ENCODE measurements at places on chromosomes 11 and 22.

DNA sequence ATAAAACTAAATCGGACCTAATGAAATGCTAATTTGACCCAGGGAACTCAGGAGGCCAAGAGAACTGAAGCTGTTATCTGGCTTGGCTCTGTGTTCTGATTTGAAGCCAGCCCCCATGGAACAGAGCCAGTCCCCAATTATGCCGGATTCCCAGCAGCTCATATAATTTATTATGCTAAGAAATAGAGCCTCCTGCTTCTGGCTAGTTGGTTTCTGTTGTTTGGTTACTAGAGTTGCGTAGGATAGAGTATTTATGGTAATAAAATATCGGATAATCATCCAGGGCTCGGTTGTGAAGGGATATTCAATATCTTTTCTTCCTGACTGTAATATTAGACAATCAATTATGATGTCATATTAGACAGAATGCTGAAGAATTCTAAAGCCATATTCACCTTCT is 120.4 kb upstream of the TTC12 start:
- DNase-seq = no peak

GRCh38 chr22:24413736-24414385 is 13.5 kb upstream of the ADORA2A start:
- no peak for DNase-seq

GRCh38 chr11:749731-750130 is 2.5 kb downstream of the TALDO1 start:
- no peak for DNase-seq

DNA sequence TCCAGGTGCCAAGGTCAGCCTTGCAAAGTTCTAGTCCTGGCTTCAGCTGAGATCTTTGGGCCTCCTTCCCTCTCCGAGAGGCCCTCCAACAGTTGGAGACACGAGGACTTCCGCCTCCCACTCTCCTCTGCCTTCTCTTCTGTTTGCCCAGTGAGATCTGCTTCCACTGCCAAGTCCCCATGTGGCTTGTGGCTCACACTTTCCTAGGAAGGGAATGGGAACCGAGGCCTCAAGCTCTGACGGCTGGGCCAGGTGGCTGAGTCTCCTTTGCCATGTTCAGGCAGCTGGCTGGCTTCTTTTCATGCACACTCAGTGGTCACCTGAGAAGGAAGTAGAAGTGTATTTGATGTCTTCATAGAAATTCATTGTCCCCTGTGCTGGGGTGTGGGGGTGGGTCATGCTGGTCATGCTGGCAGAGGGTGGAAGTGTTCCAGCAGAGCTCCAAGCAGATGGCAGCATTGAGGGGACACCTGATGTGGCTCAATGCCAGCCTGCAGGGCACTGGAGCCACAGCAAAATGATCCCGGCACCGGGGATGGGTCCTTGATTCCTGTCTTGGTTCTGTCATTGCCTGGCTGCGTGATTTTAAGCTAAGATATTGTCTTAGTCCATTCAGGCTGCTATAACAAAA is 130.4 kb downstream of the ADAMTS15 start:
- DNase-seq = no peak

- DNase-seq = no peak
Measured at GRCh38 chr11:102761646-102762238, 18.7 kb downstream of the MMP10 start.

- peak; percentile 25 for DNase-seq
Measured at GRCh38 chr11:130522284-130522961, 74.0 kb downstream of the ADAMTS15 start.

GRCh38 chr11:61541598-61541997 is 33.0 kb downstream of the LRRC10B start:
- peak; percentile 79 for DNase-seq

DNA sequence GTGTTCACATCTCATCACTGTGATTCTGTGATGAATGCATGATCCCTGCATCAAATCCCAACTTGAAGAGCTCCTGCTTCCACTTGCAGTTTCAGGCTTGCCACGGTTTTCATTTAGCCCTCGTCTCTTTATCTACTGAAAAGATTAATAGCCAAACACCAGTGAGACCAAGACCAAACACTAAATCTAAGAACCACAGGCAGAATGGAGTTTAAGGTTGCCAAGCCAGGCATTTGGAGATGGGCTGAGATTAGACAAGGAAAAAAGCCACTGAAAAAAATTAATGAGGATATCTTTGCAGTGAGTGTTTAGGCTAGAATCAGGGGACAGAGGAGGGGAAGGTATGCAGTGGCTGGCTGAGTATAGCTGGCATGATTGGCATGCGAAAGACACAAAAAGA is 227.2 kb upstream of the BLID start:
- no peak for DNase-seq

- no peak for DNase-seq
Measured at GRCh38 chr11:118319337-118319707, 14.8 kb downstream of the CD3E start.

GRCh38 chr22:49866646-49867045 is 13.0 kb downstream of the ZBED4 start:
- DNase-seq = no peak

DNA sequence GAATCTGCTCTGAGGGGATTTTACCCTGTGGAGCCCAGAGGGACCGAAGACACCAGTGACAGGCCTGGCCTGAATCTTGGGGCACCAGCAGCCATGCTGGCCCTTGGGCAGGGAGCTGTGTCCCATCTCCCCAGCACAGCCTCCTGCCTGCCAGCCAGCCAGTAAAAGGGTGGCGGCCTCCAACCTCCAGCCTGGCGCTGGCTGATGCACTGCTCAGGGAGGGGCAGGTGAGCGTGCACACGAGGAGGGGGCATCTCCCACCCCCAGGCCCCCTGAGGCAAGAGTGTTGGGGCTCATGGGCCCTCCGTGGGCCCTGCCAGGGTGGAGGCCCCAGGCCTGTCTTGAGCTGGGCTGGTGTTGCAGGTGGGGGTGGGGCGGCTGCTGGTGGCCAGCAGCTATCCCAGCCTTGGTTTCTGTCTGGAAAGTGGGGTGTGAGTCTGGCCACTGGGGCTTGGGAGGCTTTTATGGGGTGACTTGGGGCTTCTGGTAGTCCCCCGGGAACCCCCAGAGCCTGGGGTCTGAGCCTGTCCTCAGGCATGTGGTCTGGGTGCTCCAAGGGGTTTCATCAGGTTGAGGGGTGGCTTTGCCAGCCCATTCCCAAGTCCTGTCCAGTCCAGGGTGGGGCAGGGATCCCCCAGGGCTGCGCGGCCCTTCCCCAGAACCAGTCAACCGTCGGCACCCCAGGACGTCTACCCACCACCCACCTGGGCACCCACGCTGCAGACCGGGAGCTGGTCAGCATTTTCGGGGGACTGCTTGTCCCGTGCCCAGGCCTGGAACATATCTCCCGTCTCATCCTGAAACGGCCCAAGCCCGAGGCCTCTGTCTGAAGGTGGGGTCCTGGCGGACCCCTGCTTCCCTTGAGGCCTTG is 17.8 kb downstream of the TSPAN4 start:
- DNase-seq = no peak

- no peak for DNase-seq
Measured at GRCh38 chr11:16873289-16873688, 134.8 kb downstream of the C11orf58 start.

GRCh38 chr11:73236205-73236765 is 18.2 kb downstream of the P2RY2 start:
- no peak for DNase-seq

DNA sequence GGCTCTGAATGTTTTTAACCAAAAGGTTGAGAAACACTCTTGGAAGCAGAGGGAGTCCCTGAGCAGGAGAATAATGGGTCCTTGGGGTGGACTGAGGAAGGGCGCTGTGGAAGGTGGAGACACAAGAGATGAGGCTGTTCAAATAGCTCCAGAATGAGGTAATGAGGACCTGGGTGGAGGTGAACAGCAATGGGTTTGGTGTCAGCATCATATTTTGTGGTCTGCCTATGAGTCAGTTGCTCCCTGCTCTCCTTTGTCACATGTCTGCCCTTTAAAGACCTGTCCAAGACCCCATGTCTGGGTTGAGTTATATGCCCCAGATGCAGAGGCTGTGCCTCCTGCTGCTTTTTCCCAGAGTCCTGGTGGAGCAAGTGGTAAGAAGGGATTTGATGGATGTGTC is 113.6 kb downstream of the BARX2 start:
- no peak for DNase-seq

- DNase-seq = no peak
Measured at GRCh38 chr22:45413013-45413367, 409 bp downstream of the SMC1B start.

DNA sequence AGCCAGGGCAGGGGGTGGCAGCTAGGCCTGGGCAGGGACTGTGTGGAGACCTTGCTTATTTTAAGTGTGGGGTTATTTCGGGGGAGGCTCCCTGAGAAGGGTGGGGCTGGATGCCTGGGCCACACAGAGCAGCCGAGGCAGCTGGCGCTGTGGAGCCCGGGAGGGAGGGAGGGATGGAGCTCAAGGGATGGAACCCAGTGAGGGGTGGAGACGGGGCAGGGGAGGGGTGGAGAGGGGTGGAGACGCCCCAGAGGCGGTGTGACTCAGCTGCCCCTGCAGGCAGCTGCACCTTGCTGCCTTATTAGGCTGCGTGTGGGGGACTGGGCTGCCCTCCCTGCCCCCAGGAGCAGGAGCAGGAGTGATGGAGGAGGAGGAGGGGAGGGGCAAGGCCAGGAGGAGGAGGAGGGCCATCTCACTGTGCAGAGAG is 9.8 kb upstream of the TSSC4 start:
- DNase-seq = no peak

DNA sequence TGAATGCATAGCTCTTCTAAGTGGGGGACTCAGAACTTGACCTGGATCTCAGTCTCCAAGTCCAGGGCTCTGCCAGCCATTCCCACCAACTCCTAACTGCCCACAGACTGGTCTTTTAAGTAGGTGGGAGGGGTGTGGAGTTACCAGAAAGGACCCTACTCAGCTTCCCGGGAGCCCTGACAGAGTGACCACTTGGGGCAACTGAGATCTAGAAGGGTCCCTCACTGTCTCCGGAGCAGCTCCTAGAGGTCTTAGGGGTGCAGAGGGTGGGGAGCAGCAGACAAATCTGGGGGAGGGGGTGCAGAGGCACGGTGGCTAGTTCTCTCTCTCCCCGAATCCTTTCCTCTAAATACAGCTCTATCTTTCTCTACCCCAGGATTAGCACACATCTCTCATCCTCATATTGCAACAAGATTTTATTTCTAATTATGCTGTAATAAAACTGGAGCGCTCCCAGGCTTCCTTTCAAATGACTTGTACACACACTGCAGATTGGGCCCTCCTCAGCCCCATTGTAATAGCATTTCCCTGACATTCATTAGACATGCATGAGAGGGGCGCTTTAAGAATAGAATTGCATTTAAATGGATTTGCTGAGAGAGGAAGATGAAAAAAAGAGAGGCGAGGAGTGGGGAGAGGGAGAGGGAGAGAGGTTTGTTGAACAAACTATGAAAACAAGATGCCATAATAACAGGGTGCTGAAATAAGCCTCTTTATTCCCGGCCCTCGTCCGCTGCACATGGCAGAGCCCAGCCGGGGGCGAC is 219.0 kb downstream of the CEP164 start:
- no peak for DNase-seq

DNA sequence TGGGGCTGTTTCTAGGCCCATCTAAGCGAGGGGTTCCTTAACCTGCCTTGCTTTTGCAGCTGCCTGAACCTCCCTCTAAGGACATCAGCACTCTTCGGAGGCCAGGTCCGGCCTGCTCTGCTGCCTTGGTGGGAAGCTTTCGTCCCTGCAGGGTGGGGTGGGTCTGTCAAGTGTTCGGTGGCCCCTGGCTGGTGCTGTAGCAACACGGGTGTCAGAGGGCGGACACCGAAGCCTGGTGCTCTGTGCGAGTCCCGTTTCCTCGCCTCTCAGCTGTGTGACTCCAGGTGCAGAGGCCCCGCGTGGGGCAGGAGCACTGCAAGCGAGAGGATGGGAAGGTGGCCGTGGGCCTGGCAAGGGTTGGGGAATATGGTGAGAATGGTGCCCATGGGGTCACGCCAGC is 64.6 kb downstream of the CDKN1C start:
- no peak for DNase-seq

GRCh38 chr11:84437071-84437980 is 1151.2 kb upstream of the CCDC90B start:
- no peak for DNase-seq

DNA sequence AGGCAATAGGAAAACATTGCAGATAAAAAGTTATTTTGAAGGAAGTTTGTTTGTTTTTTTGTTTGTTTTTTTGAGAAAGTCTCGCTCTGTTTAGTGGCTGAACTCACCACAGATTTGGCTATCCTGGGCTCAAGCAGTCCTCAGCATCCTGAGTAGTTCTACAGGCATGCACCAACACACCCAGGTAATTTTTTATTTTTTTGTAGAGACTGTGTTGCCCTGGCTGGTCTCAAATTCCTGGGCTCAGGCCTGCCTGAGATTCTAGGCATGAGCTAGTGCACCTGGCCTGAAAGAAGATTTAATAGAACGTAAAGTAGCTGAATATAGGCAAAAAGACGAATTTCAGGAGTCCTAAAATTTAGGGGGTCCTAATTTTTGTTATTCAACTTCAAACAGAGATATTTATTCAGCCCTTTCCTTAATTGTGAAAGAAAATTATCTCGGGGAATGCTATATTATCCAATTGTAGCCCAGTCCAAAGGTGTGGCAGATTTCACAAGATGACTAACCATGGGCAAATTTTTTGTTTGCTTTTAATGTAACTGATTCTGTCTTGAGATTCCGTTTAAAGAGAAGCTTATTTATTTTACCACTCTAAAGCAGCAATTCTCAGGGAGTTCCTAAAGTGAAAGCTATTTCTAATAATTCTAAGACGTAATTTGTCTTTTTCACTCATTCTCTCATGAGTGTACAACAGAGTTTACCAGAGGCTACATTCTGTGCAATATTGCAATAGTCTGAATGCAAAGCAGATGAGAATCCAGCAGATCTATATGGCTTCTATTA is 940 bp downstream of the IL18 start:
- no peak for DNase-seq

DNA sequence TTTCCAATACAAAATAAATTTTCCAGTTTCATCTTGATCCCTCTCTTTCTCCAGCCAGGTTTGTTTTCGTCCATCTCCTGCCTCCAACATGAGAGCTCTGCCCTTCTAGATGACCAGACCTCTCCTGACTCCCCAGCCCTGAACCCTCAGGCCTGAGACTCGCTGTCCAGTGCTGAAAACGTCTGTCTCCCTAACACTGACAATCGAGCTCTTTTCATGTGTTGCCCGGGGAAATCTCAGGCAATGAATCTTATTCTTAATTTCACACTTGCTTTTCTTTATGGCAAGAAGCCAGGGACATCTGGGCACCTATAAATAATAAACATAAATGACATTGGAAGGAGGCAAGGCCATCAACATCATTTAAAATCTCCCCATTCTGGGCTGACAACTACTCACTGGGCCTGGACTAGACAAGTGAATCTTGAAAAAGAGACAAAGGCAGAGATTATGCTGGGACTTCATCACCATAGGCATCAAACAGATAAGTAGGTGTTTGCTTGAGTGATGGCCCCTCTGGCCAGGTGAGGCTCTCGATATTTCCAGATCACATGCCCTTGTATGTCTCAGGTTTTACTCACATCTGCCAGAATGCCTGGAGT is 274.5 kb upstream of the B3GAT1 start:
- DNase-seq = no peak

- DNase-seq = no peak
Measured at GRCh38 chr11:130425156-130425555, 3.3 kb downstream of the ADAMTS8 start.
